Stimulated activated CD8-positive, alpha-beta memory T cell treated with anti-CD3 and anti-CD28 coated beads, Interleukin-7, amount 100 ng/mL, for 1 hour (primary cell): ENCODE measurements at places on chromosomes 6 and 20.

- no peak for DNase-seq
These were observed 7.7 kb upstream of the NSFL1C start for GRCh38 chr20:1474325-1474724.

DNA sequence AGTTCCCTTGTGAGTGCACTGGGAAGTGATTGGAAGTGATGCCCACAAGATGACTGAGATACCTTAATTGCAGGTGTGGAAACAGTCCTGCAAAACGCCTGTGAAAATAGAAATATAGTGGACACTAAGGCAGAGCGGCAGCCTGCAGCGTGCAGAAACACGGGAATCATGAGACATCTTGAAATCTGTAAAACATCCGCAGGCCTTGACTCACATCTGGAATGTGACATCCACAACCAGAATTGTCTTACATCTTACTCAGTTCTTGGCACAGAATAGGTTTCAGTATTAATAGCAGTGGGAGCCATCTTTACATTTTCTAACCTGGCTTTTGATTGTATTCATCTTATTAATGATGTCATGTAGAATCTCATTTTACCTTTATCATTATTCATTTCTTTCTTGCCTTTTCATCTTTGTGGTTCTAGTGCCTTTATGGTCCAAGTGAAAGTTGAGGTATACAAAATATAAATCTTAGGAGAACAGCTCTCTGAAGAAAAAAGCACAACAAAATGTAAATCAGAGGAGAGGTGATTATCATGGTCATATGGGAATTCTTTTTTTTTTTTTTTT is 44.6 kb downstream of the CDYL start:
- no peak for DNase-seq

DNA sequence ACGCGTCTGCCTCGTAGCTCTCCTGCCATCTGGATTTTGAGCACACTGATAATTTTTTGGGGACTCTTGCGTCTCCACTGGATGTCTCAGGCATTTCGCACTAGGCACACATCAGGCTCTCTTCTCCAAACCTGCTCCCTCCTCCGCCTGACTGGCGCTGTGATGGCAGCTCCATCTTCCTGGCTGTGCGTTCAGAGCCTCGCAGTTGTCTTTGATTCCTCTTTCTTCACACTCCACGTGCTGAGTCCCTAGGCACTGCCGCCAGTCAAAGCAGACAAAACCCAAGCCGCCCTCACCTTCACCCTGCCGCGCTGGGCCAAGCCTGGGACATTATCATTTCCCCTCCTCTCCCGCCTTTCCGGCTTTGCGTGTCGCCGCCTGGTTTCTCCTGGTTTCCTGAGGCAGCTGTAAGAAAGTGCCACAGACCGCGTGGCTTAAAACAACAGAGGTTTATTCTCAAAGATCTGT is 778 bp downstream of the PSMG4 start:
- DNase-seq = no peak

- no peak for DNase-seq
These were observed 2.4 kb downstream of the CEP85L start for GRCh38 chr6:118648866-118649554.

DNA sequence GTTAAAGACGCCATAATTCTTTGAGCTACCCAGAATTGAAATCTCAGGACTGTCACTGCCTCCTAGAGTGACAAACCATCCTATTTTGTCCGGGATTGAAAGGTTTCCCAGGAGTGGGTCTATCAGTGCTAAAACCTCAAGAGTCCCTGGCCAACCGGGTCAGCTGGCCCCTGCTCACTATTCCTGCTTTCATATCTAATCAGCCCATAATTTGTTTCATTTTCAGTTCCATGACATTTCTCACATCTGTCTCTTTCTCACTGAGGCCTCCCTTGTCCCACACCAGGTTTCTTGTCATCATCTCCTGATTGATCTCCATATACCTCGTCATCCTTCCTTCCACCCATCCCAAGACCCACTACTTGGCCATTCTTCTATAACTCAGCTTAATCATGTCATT is 98.2 kb downstream of the SLC35B3 start:
- DNase-seq = no peak

DNA sequence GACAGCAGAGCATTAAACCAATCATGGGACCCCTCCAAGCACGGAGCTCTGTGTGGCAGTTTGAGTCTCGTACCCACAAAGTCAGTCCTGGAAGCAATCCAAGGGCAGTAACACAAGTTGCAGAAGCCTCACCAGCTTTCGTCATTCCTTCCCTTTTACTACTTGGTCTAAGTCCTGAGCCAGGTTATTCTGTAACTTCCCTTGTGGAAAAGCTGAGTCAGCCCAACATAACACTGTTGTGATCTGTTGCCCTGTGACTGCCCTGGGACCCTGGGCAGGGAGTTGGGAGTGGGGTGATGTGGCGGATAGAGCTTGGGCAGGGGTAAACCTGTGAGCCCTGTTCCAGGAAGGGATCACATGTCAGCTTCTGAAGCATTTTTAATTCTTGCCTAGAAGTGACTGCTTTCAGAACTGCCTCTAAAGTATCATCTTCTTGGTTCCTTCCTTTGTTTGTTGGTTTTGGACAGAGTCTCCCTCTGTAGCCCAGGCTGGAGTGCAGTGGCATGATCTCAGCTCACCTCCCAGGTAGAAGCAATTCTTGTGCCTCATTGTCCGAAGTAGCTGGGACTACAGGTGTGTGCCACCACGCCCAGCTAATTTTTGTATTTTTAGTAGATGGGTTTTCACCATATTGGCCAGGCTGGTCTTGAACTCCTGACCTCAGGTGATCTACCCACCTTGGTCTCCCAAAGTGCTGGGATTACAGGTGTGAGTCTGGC is 183.7 kb upstream of the JAG1 start:
- DNase-seq = no peak

DNA sequence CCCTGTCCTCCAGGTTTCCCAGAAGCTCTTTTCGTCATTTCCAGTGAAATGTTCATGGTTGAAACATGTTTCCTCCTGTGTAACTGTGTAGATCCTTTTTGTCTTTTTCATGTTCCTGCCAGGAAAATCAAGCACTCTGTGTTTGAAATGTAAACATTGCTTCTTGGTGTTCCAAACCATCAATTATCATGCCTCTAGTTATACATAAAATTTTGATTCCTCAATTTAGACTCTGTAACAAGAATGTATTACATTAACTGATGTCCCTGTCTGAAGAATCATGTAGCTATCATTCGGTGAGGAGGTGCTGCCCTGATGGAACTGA is 546.3 kb upstream of the CITED2 start:
- no peak for DNase-seq

- no peak for DNase-seq
These were observed 8.6 kb upstream of the HIVEP2 start for GRCh38 chr6:142953373-142954273.

DNA sequence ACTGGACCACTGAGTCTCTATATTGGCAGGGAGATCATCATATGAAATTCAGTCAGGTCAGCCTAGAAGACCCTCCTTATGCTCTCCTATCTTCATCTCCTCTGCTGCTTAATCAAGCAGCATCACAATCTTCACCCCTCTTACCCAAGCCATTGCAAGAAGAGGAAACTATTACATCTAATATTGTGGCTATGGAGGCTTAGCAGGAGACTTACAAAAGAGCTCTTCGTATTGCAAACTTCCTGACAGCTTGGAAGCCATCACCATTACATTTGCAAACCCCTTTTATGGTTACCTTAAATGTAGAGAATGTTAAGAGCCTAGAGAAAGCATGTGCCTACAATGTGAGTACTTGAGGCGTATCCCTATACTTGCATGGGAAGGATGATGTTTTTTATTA is 87.2 kb upstream of the STXBP5 start:
- DNase-seq = no peak

- no peak for DNase-seq
These were observed 25.4 kb downstream of the DOP1A start for GRCh38 chr6:83092756-83093399.

DNA sequence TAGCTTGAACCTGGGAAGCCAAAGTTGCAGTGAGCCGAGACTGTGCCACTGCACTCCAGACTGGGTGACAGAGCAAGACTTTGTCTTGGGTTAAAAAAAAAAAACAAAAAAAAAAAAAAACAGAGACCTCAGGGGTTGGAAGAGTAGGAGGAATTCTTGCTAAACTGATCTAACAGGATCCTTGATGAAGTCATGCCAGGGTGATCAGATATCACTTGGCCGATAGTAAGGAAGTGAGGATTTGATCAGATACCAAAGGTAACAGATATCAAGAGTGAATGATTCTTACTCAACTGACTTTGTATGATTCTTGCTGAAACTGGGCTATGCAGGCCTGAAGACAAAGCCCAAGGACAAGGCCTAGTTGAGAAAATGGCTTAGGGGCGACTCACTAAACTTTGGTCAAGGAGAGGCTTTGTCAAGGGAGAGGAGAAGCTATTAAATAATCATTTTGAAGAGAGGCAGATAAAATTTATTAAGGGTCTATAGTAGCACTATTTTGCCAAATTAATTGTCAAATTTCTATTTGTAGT is 624.7 kb downstream of the UTRN start:
- DNase-seq = no peak

- no peak for DNase-seq
These were observed 51.9 kb downstream of the BTBD9 start for GRCh38 chr6:38587766-38588362.

DNA sequence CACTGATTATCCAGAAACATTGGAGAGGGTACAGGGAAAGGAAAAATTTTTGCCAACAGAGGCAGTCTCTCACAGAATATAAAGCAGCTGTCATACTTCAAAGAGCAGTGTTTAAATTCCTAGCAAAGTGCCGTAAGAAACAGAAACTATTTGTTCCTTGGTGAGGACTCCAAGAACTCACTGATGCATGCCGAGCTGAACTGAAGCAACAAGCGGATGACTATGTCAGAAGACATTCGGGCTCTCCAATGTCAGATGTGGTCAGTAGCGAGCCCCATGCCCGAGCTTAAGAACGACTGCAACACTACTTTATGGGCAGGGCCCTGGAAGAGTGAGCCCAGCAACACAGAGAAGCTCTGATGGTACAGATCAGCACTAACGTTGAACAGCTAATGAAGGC is 54.7 kb downstream of the OR2B6 start:
- DNase-seq = no peak

GRCh38 chr6:27452496-27452897 is 20.4 kb downstream of the ZNF184 start:
- DNase-seq = no peak

GRCh38 chr6:44397424-44398164 is 10.1 kb downstream of the CDC5L start:
- no peak for DNase-seq

GRCh38 chr6:52149076-52149475 is 37.1 kb upstream of the IL17A start:
- no peak for DNase-seq

DNA sequence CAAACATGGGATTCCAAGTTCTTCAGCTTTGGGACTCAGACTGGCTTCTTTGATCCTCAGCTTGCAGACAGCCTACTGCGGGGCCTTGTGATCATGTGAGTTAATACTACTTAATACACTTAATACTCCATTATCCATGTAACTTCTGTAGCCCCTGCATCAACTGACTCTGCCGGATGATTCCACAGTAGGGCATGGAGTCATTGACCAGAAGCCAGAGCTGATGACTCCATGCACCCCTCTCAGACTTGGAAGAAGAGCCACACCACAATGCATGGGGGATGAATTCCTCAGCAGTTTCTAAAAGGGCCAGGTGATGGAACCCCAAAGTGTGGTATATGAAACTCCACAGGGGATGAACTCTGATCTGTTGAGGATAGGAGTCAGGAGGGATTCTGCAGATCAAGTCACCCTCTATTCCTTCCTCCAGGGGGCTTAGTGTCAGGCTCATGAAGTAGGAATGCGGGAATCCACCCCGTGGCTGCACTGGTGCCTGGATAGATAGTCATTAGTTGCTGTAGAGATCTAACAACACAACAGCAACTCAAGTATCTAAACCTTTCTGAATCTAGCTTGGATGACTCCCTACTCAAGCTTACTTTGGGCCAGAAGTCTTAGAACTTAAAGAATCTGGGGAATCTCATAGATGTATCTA is 70.2 kb downstream of the GPR6 start:
- DNase-seq = no peak

DNA sequence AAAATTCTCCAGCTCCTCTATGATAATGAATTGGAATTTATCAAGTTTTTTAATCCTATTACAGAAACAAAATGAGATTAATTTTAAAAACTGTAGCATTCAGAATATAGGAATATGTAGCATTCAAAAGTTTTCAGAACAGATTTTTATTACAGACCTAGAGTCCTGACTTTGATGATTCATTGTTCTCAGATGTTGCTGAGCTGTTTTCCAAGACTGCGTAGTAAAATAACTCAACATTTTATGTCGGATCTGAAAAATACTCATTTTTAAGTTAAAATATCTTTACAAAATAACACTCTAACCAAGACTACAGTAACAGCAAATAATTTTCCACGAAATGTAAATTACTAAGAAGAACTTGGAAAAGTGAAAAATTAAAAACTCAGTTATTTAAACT is 67.1 kb downstream of the SYCP2 start:
- DNase-seq = no peak

- no peak for DNase-seq
These were observed 17.9 kb upstream of the KIF25 start for GRCh38 chr6:167979436-167980139.

DNA sequence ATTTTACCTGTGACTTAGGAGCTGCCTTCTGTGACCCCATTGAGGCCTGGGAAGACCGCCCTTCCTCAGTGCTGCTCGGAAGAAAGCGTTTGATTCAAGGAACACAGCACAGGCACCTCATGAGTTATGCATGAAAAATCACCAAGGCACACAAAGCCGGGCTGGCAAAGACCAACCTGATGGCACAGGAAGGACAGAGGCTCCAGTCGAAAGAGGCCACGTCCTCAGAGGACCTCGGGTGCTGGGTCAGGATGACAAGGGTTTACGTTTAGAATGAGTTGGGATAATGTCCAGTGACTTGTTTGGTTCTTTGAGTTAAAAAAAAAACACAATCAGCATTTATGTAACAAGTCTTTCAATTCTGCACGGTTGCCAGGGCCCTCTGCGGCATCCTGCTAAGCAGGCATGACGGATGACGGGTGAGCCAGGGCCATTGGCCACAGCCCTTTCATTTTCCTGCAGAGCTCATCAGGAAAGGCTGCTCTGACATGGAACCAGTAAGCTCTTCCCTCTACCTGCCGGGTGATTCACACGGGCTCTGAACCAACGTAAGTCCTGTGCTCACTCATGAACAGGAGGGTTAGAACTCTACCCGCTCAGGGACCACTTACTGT is 112.8 kb downstream of the DACT2 start:
- no peak for DNase-seq

DNA sequence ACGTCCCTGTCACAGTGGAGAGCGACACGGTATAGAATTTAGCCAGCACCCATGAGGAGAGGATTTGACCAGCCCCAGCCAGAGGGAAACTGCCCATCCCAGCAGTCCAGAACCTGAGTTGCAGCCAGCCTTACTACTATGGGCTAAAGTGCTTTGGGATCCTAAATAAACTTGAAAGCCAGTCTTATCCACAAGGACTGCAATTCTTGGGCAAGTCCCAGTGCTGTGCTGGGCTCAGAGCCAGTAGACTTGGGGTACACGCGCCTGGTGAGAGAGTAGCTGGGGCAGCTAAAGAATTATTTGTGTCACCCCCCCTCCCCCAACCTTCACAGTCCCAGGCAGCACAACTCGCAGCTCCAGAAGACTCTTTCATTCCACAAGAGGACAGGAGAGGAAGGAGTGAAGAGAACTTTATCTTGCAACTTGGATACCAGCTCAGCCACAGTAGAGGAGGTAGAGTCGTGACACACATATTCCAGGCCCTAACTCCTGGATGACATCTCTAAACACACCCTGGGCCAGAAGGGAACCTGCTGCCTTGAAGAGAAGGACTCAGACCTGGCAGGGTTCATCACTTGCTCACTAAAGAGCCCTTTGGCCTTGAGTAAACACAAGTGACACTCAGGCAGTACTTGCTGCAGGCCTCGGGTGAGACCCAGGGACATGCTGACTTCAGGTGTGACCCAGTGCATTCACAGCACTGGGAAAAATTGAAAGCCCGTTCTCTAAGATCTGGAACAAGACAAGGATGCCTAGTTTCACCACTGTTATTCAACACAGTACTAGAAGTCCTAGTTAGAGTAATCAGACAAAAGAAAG is 100.3 kb downstream of the REV3L start:
- no peak for DNase-seq
